ENCODE measurements at places on chromosomes 2 and 18.

- peak; percentile 65 for DNase-seq
Measured at GRCh38 chr2:64359171-64359891, 94.6 kb upstream of the LGALSL start.

- DNase-seq: no peak
Measured at GRCh38 chr2:20509770-20510490, 63.1 kb downstream of the RHOB start.

- no peak for DNase-seq
Measured at GRCh38 chr2:178188466-178188865, 5.8 kb upstream of the OSBPL6 start.

- DNase-seq: no peak
Measured at GRCh38 chr2:54318821-54319220, 62.8 kb upstream of the TSPYL6 start.

GRCh38 chr2:23629772-23630480 is 244.9 kb downstream of the KLHL29 start:
- no peak for DNase-seq

DNA sequence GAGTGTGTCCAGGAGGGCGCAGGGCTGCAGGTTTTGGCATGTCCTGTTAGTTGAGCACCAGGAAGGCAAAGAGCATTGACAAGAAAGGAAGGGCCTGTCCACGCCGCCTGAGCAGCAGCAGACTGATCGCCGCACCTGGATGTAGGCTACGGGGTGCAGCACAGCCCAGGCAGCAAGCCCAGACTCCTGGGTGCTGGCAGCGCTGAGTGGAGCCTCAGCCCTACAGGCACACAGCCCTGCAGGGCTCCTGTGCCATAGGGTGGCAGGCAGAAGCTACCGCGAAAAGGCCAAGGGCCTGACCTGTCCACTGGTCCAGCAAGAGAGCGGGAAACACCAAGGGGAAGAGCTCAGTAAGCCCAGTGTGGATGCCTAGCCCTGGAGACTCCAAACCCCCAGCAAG is 198.0 kb downstream of the HDAC4 start:
- no peak for DNase-seq

DNA sequence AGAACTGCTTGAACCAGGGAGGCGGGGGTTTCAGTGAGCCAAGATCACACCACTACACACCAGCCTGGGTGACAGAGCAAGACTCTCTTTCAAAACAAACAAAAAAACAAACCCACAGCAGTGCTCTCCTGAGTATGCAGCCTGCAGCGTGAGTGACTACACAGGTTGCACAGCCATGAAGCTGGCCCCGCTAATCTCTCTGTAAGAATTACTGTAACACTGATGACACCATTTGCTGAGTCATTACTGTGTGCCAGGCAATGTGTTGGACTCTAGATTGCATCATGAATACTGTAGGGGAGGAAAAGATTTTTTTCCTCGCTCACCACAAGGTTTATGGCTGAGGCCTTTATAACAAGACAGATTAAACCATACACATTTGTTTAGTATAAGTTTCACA is 118.6 kb upstream of the ATP8B1 start:
- DNase-seq: peak; percentile 40

DNA sequence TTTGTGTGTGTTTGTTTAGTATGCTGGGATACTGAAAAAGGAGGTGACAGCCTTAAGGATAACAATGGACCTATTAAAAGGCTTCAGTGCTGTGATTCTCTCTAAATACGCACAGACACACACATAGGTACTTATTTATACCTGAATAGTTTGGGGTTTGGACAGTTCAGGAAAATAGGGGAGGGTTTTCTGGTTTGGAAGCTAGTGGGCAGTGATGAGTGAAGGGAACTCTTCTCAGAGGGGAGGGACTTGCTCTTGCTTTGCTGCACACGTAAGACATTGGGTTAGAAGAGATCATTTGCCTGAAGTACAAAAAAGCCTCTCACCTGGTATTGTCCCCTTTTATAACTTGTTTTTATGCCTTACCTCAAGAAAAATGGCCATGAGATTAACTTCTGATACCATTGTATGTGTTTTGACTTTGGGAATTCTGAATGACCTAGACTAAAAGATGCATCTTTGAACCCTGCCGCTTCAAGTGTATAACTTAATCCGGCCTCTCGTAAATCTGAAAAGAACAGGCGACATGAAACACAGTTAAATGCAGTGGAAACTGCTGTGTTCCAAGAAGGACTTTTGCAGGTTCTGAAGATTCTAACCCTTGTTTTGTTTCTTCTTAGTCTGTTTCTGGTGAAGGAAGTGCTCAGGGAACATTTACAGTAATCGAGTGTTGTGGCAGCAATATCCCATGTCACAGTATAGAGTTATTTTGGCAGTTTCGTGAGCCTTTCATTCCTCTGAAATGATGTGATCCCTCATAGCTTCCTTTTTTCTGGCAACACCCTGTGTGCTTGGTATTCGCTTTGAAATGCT is 2.5 kb downstream of the CRIM1 start:
- peak; percentile 91 for DNase-seq

- no peak for DNase-seq
Measured at GRCh38 chr2:123578016-123578415, 447.1 kb upstream of the CNTNAP5 start.

DNA sequence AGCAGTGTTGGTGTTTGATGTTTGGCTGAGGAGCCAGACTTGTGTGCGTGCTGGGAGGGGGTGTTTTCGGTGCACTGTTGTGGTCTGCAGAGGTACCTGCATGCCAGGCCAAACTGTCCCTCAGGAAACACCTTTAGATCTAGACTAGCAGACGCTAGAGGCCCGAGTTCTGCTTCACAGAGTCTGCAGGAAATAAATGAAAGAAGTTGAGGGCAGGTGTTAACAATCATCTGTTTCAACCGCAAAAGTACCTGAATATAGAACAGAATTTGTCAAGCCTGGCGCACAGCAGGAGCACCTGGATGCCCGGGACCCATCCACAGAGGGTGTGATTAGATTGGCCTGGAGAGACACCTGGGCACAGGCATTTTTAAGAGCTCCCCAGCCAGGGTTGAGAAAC is 40.5 kb upstream of the REL start:
- no peak for DNase-seq

GRCh38 chr18:34514238-34514637 is 195.9 kb upstream of the DTNA start:
- peak; percentile 7 for DNase-seq

DNA sequence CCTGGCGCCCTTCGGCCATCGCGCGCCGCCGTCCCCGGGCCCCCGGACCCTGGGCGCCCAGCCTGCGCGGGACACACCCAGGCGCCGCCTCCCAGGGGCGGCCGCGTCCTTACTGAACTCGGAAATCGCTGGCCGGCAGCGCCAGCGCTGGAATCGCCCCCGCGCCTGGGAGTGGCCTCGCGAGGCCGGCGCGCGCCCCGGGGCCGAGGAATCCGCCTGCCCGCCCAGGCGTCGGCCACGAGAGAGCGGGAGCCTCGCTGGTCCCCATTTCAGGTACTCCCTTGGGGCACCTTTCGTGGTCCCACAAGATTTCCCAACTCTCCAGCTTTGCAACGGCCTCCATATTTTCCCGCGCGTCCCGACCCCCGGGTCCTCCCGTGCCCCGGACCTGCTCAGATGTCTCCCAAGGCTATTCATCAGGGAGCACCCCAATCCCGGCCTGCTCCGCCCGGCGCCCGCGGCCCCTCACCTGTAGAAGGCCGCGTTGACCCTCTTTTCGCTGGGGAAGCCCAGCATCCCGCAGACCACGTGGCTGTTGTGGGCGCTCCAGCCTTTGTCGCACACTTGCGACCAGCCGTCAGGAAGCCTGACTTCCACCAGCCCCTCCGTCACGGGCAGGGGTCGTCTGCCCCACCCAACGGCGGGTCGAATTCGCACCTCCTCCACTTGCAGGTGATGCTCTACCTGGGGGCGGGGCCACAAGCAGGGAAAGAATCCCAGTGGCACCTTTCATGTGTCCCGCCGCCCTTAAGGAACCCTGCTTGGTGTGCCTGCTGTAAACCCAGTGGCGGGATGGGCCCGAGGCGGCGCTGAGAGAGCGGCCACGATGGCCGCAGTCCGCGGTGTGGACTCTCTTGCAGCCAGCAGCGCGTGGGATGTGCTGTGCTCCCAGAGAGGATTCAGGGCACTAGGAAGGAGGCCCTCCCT is 4.6 kb downstream of the LOXL3 start:
- peak; percentile 61 for DNase-seq

- DNase-seq: peak; percentile 8
Measured at GRCh38 chr2:140270224-140270623, 1490.0 kb upstream of the NXPH2 start.

GRCh38 chr2:224729435-224729834 is 13.3 kb upstream of the CCDC195 start:
- DNase-seq: no peak

DNA sequence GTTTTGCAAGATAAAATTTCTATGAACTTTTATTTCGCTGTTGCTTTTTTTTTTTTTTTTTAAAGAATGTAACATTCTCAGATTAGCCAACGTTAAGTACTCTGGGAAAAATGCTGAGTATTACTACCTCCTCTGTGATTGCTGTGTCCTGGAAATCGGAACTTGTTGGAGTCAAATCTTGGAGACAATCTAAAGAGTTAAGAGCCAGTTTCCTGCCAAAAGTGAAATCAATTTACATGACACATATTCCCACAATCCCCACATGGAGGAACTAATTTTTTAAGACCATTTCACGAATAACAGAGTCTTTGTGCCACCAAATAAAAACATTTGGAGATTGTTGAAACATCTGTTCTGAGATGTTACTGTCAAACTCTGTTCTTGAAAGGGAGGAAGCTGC is 127.8 kb downstream of the MEP1B start:
- peak; percentile 67 for DNase-seq

DNA sequence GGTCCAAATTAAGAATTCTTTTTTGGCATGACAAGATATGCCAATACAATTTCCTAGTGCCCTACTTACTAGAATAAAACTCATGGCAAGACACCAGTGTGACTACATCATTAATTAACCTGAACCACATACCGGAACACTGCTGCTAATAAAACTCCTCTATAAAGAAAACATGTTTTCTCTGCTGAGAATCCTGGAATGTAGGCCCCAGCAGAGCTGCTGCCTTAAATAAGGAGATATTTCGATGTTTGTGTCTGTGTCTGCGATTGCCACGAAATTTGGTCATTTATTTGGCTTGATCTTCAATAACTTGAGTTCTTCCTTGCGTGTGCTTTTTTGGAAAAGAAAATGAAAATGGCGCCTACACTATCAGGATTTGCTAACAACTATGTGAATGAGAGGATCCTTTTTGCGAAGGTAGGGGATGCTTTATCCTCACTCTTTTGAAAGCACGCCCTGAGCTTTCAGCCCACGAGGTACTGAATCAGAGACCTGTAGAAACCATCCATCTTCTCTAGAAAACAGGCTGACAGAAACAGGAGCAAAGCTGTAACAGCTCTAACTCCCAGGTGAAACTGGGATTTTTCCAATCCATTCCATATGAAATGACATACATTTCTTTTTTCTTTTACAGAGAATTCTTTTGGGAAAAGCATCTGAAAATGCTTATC is 27.0 kb downstream of the KLF7 start:
- no peak for DNase-seq

DNA sequence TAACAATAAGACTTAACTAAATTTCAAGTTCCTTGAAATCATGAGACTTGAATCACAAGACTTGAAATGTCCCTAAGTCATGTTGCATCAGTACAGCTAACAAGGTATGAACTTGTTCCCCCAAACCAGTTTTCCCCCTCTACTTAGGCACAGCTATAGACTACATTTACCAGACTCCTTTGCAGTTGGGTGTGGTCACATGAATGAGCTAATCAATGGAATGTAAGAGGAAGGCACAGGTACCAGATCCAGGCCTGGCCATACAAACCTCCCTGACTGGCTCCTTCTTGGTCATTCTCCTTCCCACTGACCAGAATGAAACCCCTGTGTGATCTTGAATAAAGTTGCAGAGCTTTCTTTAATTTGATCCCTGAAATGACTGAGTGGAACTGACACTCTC is 77.8 kb downstream of the DNER start:
- DNase-seq: no peak

- DNase-seq: no peak
Measured at GRCh38 chr18:9488538-9488937, 13.2 kb downstream of the RALBP1 start.

DNA sequence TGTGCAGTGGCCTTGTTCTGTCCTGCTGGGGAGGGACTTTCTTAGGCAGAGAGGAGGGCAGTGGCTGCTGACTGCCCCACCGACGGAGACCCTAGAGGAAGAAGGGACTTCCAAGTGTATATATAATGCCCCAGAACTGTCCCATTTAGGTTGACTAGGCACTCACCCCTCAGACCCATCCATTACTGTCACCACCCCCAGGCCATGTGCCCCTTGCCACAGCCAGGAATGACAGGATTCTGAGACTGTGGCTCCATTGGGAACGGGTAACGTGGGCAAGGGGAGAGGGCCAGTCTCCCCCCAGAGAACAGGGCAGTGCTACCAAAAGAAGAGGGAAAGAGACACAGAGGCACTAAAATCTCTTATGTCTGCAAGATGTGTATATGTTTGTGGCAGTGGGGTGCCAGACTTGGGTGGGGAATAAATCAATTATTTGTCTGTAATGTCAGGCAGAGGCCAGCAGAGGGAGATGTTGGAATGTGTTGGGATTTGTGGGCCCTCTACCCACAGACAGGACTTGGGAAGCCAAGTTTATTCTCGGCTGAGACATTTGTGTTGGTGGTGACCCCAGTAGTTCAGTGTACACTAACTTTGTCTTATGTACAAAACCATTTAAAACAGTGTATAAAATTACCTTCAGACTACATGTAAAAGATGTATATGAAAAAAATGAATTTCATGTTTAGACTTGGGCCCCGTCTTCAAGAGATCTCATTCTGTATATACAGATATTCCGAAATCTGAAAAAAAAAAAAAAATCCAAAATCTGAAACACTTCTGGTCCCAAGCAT is 24.0 kb upstream of the TMEM37 start:
- DNase-seq: peak; percentile 47

DNA sequence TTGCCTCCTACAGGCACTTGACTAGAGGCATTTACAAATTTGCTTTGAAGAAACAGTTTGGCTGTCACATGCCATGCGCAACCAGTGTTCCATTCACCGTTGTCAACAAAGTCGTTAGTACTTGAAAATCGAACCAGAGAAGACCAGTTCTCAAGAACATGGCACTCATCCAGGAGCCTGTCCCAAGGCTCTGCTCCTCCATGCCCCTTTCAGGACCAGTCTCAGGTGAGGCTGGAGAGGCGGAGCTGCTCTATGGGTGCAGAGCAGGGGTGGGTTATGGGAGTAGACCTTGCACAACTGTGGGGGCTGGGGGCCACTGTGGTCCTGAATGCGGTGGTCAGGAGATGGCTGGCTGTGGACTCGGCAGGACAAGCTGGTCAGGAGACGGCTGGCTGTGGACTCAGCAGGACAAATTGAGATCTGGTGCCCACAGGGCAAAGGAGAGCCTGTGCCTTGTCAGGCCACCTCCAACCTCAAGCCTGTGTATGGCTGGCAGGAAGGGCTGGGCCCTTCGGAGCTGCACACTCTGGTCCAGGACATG is 12.3 kb upstream of the ATP9B start:
- no peak for DNase-seq

Data from fibroblast of skin of back (primary cell).